Stimulated activated CD4-positive, alpha-beta T cell treated with anti-CD3 and anti-CD28 coated beads, Interleukin-15, amount 100 ng/mL, for 1 hour (primary cell): ENCODE measurements at places on chromosomes 1 and 21.

DNA sequence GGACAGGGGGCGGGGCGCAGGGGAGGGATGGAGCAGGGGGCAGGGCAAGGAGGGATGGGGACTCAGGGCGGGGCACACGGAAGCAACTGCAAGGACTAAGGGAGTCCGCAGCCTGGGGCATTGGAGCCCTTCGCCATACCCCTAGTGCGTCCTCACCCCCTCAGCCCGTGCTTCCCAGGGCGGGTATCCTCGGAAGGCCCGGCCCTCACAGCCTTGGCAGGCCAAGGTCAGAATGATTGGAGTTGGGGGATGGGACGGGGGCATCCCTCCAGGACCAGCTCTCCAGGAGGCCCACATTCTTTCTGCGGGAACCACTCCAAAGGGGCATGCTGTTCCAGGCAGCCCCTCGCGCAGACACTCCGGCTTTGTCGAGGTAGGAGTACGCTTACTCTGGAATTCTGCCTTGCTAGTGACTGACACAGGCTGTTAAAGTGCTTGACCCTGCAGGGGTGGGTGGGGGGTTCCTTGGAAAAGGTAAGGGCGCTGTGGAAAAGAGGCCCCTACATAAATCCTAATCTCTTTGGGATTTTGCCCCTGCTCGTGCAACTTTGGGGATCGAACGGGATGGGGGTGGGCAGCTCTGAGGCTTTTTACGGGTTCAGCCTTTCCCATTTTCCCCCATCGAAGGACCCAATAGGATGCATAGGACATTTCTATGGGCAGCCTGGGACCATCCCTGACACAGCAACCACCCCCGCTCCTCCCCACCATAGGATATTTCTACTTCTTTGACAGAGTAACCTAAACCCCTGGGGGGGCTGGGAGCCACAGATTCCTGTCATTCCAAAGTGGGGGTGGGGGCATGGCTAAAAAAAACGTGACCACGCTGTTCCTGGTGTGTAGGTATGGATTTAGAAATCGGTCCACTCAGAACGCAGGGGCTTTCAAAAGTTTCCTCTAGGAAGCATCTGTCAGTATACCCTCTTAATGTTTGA is 738 bp upstream of the TRIM11 start:
- DNase-seq, result no peak

- no peak for DNase-seq
Measured at GRCh38 chr1:208298593-208299269, 54.5 kb upstream of the PLXNA2 start.

DNA sequence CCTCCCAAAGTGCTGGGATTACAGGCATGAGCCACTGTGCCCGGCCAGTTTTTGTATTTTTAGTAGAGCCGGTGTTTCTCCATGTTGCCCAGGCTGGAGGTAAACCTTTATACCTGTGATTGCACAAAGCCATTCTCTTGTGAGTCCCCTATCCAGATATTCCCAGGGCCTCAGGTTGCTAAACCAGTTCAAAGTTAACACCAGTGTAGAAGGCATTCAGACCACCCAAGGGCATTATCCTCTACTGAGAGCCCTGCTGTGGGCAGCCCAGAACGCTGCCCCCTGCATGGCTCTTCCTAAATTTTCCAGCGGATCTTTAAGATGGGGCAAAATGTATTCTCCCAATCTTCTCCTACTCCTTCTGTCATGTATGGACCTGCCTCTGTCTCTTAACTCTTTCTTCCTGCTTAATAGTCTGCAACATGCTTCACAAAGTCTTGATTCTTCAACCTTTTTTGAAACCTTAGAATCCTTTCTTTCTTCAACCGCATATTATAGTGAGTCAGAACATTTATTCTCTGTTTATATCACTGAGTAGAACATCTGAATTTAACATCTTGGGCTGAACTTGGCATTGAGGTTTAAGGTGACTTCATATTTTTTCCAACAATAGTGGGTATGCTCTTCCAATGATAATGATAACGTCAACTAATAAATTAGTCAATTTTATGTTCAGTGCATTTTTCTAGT is 36.0 kb downstream of the UBE4B start:
- DNase-seq, result no peak

- DNase-seq, result no peak
Measured at GRCh38 chr1:152148981-152149380, 10.0 kb downstream of the RPTN start.

GRCh38 chr1:184929711-184930202 is 44.6 kb downstream of the NIBAN1 start:
- no peak for DNase-seq

- DNase-seq, result no peak
Measured at GRCh38 chr1:91796390-91796654, 89.6 kb downstream of the TGFBR3 start.

- no peak for DNase-seq
Measured at GRCh38 chr1:238223076-238223640, 332.4 kb upstream of the ZP4 start.

DNA sequence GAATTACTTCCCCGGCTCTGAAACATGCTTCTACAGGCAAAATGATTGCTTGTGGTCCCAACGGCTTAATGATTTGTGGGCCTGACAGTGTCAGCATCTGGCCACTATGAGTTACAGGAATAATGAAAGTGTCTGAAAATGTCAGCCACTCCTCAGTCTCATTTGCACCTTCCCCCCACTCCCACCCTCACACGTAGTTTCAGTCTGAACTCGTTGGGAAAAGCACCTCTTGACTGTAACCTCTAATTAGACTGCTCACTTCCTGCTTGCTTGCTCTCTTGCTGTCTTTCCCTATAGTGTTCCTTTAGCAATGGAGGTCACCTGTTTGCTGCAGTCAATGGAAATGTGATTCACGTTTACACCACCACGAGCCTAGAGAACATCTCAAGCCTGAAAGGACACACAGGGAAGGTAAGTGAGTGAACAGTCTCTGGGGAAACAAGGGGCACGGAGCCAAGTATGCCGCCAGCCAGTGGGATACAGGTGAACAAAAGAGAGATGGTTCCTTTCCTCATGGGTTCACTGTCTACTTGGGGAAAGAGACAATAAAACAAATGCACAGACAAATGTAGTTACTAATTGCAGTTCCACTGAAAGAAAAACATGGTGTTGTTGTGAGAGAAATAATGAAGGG is 27.1 kb downstream of the CFAP57 start:
- DNase-seq, result no peak

DNA sequence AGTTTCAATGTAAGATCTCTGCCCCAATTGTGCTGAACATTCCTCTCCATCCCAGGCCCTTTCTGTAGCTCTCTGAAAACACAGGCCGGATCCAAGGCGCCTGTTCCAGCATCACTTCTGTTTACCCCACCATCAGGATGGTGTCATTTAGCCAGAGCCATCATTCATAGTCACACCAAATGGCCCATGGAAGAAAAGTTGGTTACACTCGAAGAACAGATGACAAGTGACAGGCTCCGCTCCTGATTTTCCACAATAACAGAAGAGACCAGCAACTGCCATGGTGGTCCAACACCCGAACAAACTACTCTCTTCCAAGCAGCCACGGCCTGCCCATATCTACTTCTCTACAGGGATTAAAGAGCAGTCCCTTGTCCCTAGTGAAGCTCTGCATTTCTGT is 59.9 kb upstream of the PROX1 start:
- no peak for DNase-seq

- no peak for DNase-seq
Measured at GRCh38 chr1:219580009-219580676, 32.8 kb downstream of the ZC3H11B start.

DNA sequence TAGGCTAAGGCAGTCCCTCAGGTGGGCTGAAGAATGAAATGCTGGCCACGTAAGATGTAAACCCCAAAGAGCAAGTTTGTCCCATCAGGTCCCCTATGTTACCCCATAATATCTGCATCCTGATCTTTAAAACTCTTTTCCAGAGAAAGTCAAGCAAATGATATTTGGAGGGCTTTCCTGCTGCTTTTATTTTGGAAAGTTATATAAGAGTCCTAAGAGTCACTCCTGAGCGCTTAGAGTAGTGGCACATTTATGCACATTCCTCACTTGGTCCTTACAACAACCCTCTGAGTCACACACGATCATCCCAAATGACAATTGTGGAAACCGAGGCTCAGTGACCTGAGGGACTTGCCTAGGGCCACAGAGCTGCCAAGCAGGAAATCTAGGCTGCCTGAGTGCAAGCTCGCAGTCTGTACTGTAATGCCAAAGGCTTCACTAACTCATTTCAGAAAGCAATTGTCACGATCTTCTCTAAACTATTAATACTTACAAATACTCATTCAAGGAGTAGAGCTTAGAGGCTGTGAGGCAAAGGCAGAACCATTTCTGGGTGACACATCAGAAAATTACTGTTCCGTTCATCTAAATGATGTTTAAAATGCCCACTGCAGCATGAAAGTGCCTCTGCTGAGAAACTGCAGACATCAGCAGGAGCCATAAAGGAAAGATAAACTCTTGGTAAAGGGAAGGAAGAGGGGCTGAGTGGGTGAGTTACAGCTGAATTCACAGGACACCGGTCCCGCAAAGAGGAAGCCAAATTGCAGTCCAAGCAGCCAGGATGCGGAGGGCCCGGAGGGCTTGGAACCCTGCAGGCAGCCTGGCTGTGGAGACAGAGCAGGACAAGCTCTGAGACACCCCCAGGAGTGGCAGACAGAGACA is 30.8 kb downstream of the CAPZB start:
- no peak for DNase-seq

GRCh38 chr1:159296706-159297375 is 5.3 kb upstream of the FCER1A start:
- no peak for DNase-seq

- DNase-seq, result no peak
Measured at GRCh38 chr1:176976225-176976624, 188.3 kb downstream of the ASTN1 start.

GRCh38 chr1:244112636-244113035 is 61.6 kb downstream of the ZBTB18 start:
- DNase-seq, result no peak

- no peak for DNase-seq
Measured at GRCh38 chr1:150791585-150791984, 16.5 kb downstream of the CTSK start.

- no peak for DNase-seq
Measured at GRCh38 chr1:226736001-226736907, 2.8 kb downstream of the ITPKB start.

DNA sequence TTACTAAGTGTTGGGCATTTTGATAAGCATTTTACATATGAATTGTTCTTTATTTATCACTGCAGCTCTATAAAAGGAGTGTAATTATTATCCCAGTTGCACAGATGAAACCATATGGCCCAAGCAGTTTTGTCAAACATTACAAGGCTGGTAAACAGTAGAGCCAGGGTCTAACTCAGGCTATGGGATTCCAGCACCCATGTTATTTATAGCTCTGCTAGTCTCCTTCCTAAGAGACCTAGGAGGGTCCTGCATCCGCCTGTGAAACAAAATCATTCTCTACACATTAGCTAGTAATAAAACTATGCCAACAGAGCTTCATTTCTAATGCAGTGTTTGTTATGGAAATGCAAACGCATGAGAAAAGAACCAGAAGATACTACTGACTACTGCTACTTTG is 58.6 kb downstream of the IL23R start:
- no peak for DNase-seq

DNA sequence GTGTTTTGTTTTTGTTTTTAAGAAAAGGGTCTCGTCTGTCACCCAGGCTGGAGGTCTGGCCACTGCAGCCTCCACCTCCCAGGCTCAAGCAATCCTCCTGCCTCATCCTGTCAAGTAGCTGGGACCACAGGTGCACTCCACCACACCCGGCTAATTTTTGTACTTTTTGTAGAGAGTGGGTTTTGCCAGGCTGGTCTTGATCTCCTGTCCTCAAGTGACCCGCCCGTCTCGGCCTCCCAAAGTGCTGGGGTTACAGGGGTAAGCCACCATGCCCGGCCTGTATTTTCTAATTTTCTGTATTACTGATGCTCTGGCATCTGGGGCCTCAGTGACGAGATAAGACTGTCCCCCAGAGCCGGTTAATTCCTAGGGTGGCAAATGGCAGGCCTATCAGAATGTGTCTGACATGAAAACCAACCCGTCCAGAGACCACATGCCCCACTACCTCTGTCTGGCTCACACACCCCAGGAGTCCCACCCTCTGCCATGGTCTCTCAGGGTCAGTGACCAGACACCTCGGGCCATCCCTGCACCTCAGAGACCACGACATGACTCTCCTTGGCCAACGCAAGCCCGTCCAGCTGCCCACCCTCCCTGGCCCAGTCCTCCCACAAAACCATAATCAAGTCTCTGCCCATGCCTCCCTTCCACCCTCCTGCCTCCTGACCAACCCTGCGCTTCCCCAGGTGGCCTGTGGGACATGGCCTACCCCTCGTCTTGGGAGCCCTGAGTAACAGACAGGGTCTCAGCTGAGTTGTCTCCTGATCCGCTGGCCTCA is 12.5 kb downstream of the NPHP4 start:
- no peak for DNase-seq

GRCh38 chr1:218485241-218485928 is 140.2 kb downstream of the TGFB2 start:
- no peak for DNase-seq

- DNase-seq, result no peak
Measured at GRCh38 chr1:181097242-181097641, 8.7 kb downstream of the IER5 start.

GRCh38 chr21:39630191-39630591 is 17.5 kb downstream of the B3GALT5 start:
- DNase-seq, result no peak

GRCh38 chr1:108048301-108049177 is 83.6 kb upstream of the VAV3 start:
- no peak for DNase-seq

DNA sequence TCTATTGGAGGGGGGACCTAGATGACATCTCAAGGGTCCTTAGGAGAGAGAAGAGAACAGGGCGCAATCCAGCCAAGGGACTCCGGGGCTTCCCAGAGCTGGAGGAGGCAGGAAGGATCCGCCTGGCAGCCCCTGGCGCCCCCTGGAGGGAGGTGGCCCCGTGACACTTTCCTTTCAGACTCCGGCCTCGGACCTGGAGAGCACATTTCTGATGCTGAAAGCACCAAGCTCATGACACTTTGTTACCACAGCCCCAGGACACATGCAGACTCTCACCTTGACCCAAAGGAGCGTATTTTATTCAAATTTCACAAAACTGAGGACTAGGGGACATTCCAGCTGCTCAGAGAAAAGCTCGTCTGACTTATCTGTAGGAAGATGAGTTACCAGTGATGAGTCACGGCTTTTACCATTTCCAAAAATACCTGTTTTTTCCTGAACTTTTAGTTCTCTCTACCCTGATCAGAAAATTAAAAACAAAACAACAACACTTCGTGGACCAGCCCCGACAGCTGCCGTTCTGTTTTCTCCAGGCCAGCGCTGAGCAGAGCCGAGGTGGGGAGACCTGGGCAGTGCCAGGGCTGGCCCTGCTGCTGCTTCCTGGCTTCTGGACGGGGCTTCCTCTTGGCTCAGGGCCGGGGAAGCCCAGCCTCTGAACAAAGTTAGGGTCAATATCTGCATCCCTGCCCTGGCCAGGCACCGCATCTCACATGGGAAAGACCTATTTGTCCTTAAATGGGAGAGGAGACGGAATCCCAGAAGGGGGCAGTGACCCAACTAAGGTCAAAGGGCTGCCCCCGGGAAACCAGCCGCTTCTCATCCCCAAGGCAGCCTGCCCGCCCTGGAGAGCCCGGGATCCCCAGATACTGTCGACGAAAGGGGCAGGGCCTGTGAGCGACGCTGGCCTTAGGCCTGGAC is 21.6 kb upstream of the POFUT2 start:
- DNase-seq, result no peak
